ENCODE measurements at places on chromosomes 12 and 14.

DNA sequence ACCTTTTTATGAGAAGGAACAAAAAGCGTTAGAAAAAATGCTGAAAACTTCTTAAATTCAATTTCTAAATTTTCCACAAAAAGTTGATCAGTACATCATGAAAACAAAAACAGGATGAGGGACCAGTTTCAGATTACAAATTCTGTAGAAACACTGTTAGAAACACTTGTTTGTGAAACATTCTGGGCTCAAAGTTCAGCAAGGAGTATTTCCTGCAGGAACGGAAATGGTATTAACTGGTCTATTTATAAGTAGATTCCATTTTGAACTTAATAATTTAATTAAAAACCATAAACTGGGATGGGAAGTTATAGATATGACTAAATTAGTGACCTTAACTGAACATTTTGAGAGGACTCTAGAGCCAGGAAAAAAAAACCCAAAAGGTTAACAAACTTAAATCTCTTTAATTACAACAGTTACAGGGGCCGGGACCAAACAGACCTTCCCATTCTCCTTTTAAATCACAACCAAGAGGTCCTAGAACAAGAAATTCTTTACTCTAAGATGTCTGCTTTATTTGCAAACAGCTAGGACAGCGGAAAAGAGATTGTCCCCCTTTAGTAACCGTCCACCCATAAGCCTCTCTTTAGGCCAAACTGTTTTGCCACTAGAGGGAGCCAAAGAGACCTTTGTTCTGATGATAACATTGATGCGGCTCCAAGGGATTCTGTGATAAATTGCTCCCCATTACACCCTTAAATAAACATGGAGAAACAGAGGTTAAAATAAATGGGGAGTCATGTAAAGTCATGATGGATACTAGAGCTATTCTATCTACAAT is 69.0 kb upstream of the RERGL start:
- peak; percentile 50 for DNase-seq

- DNase-seq, result peak; percentile 38
Observed at GRCh38 chr14:58637391-58638230, at the start of gene DACT1. DACT1 (plus strand) TSS chr14:58637962; CDS start chr14:58638203, 241 bp downstream.

DNA sequence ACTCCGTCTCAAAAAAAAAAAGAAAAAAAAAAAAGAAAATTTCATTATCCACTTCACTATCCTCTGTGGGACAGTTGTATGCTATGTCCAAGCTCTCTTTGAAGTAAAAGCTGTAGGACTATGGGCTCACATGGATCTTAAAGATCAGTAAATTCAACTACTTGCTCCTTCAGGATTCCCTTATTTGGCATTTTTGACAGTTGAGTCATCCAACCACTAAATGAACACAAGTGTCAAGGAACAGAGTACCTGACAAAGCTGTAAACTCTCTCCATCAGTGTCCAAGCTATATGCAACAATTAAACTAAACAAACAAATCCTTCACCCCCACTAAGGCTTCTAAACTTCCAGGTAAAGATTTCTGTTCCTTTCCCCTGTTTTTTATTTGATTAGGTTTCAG is 177.0 kb downstream of the CEP128 start:
- DNase-seq, result no peak

DNA sequence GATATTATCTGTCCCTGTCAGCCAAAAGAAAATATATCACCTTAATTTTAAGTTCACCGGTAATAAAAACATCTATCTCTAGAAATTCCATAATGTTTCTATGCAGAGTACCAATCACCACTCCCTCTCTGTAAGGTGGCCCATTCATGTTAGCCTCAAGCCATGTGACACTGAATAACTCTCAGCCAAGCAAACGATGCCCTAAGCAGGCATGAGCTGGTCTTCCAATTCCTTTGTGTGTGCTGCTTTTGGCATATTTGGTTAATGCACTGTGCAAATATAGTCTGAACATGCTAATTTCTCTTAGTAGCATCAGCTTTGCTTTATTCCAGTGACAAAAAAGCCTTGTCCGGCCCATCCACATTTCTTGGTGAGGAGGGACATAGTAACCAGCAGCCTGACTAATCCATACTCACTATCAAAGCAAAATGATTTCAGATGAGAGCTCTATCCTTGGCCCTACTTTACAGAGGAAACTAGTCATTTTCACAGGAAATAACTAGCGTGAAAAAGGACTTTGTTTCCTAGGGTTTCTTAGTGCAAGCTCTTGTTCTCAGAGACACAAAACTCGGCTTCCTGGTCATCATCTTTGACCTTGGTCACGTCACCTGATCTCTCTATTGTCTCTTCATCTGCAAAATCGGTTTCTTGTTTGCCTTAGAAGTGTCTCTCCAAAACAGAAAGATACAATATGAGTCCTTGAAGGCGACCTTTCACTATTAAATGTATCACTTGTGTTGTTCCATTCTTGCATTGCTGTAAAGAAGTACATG is 59.2 kb upstream of the RTRAF start:
- no peak for DNase-seq

- no peak for DNase-seq
Observed at GRCh38 chr12:5492562-5492961, 60.7 kb downstream of the NTF3 start.

DNA sequence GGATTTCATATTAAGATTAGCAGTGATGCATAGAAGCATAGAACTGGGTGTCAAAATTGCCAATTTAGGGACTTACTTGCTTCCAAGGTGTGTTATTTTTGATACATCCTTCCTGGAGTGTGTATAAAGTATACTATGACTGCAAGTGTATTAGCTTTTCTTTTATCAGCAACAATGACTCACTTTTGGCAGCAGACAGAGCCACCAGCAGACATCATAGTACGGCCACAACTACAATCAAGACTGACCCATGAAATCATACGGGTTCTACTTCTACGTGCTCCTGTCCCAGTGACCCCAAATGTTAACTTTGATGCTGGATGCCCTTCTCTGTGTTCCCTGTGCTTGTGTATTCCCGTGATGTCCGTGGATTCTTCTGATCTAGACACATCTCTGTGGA is 443.9 kb downstream of the TMEM132D start:
- DNase-seq, result no peak

Measured in CD4-positive, alpha-beta T cell treated with Interleukin-10 for 1 hour (primary cell).